Keratinocyte (primary cell): ENCODE measurements at places on chromosomes 7 and 10.

DNA sequence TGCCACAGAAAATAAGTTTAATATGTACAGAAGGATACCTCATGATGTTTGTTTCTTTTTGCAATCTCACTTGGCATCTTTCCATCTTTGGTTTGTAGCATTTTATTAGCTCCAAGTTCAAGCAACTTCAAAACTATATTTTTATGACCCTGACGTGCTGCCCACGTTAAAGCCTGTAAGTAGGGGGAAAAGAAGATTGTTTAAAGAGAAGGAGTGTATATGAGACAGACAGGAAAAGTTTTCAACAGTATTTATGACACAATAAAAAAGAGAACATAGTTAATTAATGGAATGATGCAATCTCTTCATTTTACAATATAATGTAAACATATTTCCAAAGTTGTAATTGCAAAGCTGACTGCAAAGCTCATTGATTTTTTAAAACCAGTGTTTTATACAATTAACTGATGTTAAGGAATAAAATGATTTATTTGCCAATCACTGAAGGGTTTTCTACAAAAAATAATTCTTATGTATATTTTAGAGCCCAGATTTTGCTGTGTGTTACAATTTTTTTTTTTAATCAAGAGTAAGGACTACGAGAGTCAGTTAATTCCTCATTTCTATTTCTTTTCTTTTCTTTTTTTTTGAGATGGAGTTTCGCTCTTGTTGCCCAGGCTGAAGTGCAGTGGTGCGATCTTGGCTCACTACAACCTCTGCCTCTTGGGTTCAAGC is 42.5 kb downstream of the ASZ1 start:
- DNase-seq, result no peak

GRCh38 chr7:3821488-3821887 is 520.4 kb downstream of the SDK1 start:
- DNase-seq, result no peak

DNA sequence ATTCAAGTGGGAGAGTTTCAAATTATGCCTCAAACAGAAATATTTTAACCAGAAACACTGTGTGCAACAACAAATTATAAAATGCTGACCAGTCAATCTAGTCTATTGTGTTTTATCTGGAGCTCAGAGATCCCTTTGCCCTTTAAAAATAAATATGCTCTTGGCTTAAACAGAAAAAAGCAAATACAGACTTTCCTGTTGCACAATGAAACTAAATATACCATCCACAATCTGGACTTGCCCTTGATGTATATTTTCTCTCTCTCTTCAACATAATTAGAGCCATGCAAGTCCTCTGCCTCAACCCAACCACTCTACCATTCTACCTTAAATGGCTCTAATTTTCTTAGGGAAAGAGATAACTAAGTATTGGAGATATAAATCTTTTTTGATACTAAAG is 34.9 kb downstream of the ASAH2 start:
- no peak for DNase-seq

- DNase-seq, result no peak
These were observed 41.4 kb downstream of the TOMM7 start for GRCh38 chr7:22781230-22781711.

DNA sequence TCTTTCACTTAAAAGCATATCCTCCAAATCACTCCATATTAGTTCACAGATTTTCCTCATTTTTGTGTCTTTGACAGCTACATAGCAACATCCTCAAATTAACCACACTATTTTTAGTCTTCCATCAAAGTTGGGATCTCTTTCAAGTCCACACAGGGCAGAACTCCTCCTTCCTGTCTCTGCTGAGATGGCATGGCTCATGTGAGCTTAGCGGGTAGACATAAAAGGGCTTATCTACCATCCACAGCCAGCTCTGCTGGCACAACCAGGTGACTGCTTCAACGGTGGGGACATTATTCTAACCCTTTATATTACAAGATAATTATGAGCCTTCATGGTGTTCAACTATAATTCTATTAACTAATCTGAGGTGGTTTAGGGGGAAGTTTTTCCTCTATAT is 35.5 kb downstream of the ICA1 start:
- DNase-seq, result no peak

GRCh38 chr7:41002741-41003610 is 699.9 kb downstream of the INHBA start:
- DNase-seq, result no peak

- DNase-seq, result no peak
These were observed 3.8 kb downstream of the WIPI2 start for GRCh38 chr7:5193880-5194279.

DNA sequence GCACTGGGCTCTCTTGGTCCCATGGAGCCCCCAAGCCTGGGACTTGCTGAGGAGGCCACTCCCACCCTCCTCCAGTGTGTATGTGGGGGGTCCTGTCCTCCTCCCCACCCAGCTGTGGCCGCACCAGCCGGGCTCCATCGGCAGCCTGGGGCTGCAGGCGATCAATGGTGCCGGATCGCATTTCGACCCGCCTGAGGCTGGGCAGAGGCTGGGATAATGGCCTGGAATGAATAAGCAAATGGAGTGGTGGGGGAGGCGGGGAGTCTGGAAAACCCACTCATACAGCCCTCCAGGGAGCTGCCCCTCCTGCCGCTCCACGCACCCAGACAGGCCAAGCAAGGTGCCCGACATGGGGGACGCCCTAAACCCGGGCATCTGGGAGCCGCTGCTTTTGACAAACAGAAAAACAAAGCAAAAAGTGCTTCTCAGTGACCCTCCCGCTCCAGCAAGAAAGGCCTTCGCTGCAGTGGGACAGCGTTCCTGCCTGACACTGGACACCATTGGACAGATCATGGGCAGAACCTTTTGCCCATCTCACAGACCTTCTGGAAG is 160.5 kb downstream of the NRF1 start:
- no peak for DNase-seq
